ENCODE measurements at places on chromosomes 12 and 14. TPM values are rescaled to one million over a fixed set of nuclear protein-coding genes. Genes with fewer than 3 reads are reported as not detected.

The IL26 gene
- not detected for polyA plus RNA-seq

The CD69 gene
- 1.8 TPM for polyA plus RNA-seq

The C1QL4 gene
- 34.6 TPM for polyA plus RNA-seq

The MYF5 gene
- polyA plus RNA-seq, result not detected

The GAPDH gene
- 3,263 TPM for polyA plus RNA-seq

The IFNG gene
- not detected for polyA plus RNA-seq

The RIPK3 gene
- 2.0 TPM for polyA plus RNA-seq

The PTGES3 gene
- polyA plus RNA-seq, result 304 TPM

The ACSS3 gene
- 8.7 TPM for polyA plus RNA-seq

The TEDC1 gene
- 21.3 TPM for polyA plus RNA-seq
